ENCODE measurements at places on chromosomes 3 and 15.

DNA sequence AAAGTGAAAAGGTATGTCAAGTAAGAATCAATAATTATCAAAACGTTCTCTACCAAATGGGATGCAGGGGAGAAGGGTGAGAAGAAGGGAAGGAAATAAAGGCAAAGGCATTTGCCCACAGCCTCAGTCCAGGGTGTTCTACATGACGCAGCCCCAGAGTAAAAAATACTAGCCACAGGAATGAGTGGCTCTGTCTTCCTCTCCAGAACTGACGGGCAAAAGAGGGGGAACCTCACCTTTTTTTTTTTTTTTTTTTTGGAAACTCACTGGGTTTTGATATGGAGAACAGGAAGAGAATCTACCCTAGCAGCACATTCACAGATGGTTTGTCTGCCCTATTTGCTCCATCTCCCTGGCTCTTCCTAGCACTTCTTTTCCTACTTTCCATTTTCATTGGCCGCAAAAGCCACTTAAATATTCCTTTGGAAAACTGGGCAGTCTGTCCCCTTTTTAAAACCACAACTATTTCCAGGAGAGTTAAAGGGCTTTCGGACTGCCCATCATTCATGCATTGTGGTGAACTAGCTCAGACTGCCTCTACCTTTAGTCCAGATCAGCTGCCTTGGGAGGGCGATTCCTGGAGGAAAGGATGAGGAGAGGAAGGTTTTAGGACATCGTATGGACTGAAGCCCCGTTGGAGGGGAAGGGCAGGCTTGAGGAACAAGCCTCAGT lies 28.2 kb downstream of the B3GNT5 start:
- no peak for DNase-seq

GRCh38 chr3:26293329-26293844 lies 329.2 kb upstream of the LRRC3B start:
- DNase-seq = no peak

GRCh38 chr3:146705225-146705624 lies 100.1 kb upstream of the PLSCR5 start:
- no peak for DNase-seq

DNA sequence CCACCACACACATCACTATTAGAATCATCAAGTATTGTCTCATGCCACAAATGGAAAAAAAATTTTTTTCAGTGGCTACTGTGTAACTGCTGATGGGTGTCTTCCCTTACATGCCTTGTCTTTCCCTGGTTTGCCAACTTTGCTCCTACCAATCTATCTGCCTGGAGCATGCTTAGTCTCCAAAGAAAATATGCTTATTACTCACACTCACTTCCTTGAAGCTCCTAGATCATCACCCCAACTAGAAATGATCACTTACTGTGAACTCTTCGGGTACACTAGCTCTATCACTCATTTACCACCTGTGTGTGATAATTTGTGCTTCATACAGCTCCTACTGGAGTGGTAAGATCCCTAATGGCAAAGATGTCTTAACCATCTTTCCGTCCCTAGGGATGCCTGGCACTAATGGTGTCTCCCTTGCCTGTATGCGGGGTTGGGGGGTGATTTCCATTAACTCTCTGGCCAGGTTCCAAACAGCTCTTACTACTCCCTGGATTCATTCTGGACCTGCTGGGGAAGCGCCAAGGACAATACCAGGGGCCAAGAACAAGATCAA lies 799 bp downstream of the VPS33B start:
- no peak for DNase-seq

DNA sequence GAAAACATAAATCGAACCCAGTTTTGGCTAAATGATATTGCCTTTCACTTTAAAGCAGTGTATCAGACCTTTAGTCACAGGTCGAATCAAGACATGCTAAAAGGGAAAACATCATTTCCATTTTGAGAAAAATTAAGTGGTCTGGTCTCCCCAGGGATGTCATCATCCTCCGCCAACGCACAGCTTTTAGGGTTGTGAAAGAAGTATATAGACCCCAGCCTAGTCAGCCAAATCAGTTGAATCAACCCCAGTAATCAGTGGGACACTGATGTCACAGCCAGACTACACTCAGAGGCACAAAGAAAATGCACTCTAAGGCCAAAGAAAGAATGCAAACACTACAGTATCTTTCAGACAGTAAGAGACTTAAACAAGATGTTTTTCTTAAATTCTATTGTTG lies 187.4 kb downstream of the ZIC4 start:
- DNase-seq = no peak

DNA sequence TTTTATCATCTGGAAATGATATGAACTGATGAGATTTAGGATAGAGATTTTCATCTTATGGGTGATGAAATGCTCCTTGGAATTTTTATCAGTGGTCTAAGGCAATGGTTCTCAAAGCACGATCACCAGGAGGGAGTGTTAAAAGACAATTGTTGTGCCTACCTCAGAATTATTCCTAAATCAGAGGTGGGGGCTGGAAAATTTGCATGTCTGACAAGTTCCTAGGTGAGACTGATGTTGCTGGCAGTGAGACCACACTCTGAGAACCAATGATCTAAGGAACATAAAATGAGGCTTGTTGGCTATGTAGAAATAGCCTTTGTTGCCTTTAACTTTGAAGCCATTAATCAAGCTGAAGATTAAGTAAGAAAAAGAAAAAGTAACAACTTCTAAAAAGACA lies 416.6 kb upstream of the AZI2 start:
- no peak for DNase-seq

Measured in esophagus muscularis mucosa (tissue), 4 donors.